H4 (cell line): ENCODE measurements at places on chromosomes 1 and 21.

GRCh38 chr1:94357661-94358060 lies 60.5 kb upstream of the ABCD3 start:
- DNase-seq = no peak

DNA sequence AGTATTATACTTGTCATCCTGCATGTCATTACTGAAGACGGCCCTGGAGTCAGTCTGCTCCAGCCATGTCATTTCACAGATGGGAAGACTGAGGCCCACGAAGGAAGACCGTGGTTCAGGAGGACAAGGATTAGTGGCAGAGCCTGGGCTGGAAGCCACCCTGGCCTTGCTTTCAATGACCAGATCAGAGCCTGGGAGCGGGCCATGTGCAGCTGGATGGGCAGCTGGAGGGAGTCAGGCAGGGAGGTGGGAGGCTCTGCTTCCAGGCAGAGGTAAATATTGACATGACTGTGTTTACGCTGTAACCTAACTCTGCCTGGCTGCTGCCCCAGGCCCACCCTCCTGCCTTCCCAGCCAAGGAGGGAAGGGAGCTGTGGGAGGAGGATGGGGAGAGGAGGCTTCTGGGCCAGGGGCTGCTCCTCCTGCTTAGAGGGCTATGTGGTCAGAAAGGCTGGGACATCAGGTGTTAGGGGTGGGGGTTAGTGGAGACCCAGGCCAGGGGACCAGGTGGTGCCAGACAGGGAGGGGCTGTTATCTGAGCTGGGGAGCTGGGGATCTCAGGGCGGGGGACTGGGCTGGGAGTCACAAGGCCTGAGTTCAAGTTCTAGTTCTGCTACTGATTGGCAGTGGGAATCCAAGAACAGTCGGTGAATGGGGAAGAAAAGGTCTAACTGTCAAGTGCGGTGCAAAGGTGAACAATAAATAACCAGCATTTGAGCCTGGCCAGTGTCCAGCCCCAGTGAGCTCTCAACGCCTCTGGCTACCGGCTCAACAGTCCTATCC lies 48.5 kb upstream of the ECE1 start:
- peak; percentile 93 for DNase-seq

GRCh38 chr1:205162301-205162700 lies 40.5 kb upstream of the RBBP5 start:
- DNase-seq = no peak

- DNase-seq = no peak
Observed at GRCh38 chr1:54006508-54006907, 11.5 kb downstream of the LDLRAD1 start.

DNA sequence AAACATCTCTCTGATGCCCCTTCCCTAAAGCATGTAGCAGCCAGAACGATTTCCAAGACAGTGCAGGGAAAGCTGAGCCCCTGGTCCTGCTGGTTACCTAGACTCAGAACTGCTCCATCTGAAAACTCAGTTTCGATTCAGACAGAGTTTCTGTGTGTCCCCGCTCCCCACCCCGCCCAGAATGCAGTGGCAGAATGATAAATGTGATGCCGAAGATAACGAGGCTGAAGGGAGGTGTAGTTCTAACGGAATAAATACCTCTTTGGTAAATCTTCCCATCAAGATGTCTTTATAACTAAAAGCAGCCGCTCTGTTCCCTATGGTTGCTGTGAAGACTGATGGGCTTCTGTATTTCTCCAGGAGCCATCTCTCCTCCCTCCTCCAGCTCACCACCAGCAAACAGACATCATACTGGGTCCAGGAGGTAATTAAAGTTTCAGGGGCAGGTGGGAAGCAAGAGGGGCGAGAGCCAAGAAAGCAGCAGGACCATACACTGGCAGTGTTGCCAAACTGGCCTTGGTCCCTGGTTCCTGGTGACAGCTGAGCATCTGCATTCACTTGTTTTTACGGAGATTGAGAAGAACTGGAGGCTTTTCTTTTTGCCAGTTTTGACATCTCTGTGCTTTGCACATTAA lies 76.9 kb downstream of the DDX20 start:
- no peak for DNase-seq

GRCh38 chr1:62325681-62326080 lies 6.4 kb upstream of the KANK4 start:
- DNase-seq = peak; percentile 73

DNA sequence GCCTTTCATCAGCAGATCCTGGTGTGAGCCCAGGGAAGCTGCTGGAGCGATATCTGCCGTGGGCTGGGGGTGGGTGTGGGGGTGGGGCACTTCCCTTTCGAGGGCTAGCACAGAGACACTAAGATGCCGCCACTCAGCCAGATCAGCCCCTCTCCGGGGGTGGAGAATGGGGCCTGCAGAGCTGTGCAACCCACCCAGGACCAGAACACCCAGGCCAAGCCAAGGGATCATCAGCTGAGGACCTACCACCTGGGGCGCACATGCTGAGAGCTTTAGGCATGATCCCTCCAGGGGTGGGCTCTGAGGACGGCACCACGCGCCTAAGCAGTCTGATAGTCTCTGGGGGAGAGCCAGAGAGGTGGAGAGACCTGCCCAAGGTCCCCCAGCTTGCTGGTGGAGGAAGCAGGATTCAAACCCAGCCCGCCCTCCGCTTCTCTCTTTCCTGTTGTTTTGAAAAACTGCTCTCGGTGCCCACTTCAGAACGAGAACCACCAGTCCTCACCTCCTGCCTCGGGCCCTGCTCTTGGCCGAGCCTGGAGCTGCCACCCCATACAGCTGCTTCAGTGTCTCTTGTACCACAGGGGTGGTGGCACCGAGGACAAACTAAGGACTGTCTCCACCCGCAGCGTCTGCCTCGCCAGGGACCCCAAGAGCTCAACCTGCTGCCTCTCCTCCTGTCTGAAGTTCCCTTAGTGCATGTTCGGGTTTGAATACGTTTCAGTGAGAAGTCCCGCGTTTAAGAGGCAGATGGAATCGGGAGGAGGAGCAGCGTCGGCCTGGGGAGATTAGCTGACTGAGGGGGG lies 39.7 kb upstream of the RUNX3 start:
- no peak for DNase-seq

- peak; percentile 28 for DNase-seq
Observed at GRCh38 chr1:58968360-58968952, 184.6 kb upstream of the JUN start.
